Stimulated activated effector memory CD8-positive, alpha-beta T cell treated with anti-CD3 and anti-CD28 coated beads, Interleukin-12 subunit alpha, Interleukin-12 subunit beta, amount 100 ng/mL, for 72 hours (primary cell): ENCODE measurements at places on chromosomes 16 and 17.

GRCh38 chr16:49521734-49522325 is 148.2 kb downstream of the C16orf78 start:
- no peak for DNase-seq

DNA sequence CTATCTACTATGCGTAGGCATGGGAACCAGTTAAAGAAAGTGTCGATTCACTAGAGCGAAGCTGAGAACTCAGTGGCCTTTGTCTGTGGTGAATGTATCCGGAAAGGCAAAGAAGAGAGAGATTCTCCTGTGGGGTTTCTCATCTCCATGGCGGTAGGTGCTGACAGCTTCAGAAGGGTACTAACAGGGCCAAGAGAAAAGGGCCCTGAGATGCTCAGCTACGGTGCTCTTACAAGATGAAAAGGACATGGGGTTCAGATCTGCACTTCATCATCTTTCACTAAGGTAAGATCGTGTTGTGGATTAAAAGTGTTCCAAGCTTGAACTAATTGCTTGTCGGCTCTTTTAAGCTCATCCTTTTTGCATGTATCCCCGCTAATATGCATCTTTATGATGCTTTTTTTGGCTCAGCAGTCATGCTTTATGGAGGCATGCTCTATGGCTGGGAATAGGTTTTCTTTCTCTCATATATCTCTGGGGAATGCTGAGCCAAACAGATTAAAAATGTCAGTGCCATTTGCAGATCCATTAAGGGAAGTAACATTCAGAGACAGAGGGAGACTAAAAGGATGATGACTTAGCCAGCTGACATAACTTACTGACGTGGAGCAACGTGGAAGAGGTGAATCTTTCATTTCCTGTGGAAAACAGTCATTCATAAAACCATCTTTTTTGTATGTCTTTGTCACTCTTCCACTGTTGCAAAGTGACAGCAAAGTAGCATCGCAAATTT is 29.9 kb downstream of the KCNJ16 start:
- DNase-seq: no peak

DNA sequence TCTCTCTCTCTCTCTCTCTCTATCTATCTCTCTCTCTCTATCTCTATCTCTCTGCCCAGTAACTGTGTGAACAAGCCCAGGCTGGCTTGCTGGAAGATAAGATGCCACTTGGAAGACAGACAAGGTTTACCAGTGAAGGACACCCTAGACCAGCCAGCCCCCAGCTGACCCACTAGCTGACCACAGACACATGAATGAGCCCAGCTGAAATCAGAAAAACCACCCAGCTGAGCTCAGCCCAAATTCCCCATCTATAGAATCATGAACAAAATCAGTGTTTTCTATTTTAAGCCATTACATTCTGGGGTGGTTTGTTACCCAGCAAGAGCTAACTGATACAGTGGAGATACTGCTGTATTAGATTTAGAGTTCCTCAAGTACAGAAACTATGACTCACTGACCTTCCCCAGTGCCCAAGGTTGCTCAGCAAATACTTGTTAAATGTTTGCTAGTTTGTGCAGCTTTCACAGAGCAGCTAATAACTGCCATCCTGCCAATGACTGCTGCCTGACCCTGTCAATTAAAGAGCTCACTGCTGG is 18.0 kb downstream of the EMP2 start:
- DNase-seq: no peak

DNA sequence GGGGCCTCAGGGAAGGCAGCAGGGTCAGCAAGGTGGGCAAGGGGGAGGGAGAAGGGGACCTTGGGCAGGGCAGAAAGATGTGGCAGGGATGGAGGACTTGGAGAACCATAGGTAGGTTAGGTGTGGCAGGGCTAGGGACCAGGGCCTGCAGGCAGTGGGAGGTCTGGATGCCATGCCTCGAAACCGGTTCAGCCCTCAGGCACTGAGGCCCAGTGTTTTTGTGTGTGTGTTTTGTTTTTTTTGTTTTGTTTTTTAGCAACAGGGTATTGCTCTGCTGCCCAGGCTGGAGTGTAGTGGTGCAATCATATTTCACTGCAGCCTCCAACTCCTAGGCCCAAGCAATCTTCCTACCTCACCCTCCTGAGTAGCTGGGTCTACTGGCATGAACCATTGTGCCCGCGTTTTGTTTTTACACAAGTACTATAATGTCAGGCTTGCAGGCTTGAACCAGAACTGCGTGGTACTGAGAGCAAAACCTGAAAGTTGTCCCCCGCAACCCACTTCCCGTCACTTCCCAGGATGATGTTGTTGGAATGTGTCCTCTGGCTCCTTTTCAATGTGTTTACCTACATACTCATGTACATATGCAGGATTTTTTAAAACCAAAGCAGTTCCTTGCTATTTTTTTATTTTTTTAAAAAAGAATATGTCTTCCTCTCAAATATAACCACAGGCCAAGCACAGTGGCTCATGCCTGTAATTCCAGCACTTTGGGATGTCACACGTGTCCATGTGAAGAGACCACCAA is 12.4 kb downstream of the ODAD4 start:
- DNase-seq: no peak

GRCh38 chr16:14193316-14193871 is 122.3 kb downstream of the MRTFB start:
- no peak for DNase-seq

DNA sequence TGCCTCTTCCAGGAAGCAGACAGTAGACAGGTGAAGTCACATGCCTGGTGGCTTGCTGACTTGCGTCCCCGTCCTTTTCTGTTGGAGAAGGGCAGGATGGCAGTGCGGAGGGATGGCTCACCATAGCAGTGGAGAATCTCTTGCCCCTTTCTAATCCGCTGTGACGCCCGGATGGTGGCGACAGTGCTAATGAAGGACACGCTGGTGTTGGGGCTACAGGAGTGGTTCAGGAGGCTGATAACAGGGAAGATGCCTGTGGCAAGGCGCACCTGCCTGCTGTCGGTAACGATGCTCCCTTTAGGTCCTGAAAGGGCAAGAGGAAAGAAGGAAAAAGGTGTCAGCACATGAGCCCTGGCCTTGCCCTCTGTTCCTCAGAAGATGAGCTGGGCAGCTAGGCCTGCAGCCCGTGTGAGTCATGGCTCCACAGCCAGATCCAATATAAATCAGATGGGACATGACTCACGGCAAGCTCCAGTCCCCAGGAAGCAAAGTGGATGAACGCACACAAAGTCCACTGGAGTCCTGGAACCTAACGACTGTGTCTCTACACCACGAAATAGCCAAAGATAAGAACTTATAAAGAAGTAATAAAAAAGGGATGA is 25.5 kb downstream of the SERPINF1 start:
- no peak for DNase-seq

GRCh38 chr16:73177729-73178295 is 129.9 kb upstream of the ZFHX3 start:
- no peak for DNase-seq

DNA sequence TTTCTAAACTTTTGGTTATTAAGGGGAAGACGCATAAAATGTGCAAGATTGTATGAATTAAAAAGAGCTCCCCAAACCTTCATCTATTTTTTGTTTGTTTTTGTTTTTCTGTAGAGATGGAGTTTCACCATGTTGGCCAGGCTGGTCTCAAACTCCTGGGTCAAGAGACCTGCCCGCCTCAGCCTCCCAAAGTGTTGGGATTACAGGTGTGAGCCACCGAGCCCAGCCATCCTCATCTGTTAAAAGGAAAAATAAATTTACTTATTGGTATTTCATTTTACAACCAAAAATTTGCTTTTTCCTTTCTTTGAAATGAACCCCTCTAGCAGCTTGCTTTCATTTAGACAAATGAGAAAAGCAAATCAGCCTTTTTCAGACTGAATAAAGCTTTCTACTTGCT is 23.2 kb downstream of the RNF157 start:
- no peak for DNase-seq

GRCh38 chr16:1940273-1941161 is 2.5 kb downstream of the MSRB1 start:
- DNase-seq: no peak

- no peak for DNase-seq
These were observed 151.1 kb downstream of the AHSP start for GRCh38 chr16:31678649-31679325.

DNA sequence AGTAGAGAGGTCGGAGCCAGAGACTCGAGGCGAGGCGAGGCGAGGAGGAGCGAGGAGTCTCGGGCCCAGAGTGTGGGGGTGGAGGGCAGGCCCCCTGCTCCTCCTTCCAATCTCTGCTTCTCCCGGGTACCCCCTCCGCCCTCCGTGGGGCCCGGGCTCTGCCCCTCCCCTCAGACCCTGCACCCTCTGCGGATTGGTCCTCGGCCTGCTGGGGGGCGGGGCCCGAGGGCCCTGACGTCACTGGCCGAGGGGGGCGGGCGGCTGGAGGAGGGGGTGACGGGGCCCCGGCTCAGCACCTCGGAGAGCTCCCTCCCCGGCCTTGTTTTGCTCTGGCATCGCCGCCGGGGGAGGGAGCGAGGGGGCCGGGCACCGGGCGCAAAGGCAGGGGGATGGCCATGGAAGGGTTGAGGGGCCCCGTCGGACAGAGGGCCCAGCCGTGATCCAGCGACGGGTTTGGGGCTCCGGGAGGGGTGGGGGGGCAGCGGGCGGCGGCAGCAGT is at the start of gene RUNDC3A:
TSS of gene RUNDC3A (plus strand) at position 282 of the 499 bp plus-strand sequence. CDS start 232 bp downstream, outside the sequence.
- peak; percentile 82 for DNase-seq

DNA sequence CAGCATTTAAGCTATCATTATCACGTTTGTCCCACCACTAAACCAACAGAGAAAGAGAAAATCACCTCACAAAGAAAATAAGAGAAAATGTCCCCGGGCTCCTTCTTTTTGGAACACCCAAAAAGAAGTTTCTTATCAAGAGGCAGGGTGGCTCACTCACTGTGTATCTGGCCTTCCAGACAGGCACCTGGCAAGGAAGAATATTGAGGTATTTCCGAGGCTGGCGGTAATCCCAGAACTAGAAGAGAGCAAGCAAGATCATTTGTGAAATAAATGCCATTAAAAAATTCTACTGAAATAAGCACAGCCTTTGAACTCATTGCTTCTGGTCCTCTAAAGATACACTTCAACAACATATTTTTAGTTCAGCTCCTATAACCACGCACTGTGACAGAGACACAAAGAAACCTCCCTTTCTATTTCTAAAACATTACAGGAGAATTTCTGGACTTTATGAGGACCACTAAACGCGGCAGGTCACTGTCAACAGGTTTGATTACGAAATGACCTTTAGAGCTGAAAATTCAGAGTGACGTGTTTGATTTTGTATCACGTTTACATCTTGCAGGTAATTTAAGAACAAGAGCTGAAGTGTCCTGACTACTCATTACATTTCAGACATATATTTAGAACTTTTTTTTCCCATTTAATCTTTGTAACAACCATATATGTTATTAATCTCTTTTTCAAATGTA is 61.0 kb downstream of the WDR59 start:
- no peak for DNase-seq

DNA sequence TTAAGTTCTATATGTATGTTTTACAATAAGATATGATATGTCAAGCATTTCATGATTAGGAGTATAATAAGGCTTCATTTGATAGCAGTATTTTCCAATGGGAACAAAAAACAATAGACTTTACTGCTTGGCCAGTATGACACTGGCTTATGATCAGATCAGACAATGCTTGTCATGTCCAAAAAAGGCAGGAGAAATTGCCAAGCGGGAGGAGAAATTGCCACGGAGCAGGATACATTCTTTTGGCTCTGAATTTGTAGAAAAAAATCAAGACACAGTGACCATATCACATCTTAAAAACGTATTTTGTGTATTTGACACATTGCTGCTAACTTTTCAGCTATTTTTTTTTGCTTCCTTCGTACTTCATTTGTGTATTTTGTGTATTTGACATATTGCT is 404.1 kb downstream of the CNTNAP4 start:
- no peak for DNase-seq

GRCh38 chr17:68378268-68379176 is 78.8 kb downstream of the WIPI1 start:
- DNase-seq: no peak
